ENCODE measurements at places on chromosomes 7 and 10.

- no peak for DNase-seq
Measured at GRCh38 chr10:116878123-116878522, 28.8 kb downstream of the ENO4 start.

GRCh38 chr7:85719981-85720953, 533.4 kb upstream of the SEMA3D start:
- no peak for DNase-seq

- no peak for DNase-seq
Measured at GRCh38 chr10:13859979-13860654, 273.4 kb downstream of the PRPF18 start.

GRCh38 chr7:93145354-93145753, 2.8 kb downstream of the SAMD9L start:
- no peak for DNase-seq

DNA sequence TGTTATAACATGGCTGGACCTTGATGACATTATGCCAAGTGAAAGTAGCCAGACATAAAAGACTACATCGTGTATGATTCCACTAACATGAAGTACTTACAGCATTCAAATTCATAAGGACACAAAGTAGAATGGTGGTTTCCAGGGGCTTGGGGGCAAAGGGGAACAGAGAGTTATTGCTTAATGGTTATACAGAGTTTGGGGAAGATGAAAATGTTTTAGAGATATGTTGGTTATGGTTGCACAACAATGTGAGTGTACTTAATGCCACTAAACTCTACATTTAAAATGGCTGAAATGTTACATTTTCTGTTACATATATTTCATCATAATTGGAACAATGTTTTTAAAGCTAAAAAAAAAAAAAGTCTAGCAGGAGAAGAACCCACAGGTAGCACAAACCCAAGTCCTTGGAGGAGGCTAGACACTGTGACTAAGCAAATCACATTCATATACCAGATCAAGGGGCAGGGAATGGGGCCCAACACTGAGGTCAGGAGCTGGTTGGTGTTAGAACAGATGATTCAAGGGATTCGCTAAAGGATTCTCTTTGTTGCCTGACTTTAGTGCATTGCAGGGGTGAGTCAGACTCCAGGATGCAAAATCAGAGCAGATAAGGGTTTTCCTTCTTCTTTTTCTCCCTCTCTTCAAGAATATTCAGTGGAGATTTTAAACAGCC, 25.1 kb upstream of the AOAH start:
- DNase-seq: no peak

GRCh38 chr10:131577786-131578471, 266.4 kb upstream of the TCERG1L start:
- no peak for DNase-seq

DNA sequence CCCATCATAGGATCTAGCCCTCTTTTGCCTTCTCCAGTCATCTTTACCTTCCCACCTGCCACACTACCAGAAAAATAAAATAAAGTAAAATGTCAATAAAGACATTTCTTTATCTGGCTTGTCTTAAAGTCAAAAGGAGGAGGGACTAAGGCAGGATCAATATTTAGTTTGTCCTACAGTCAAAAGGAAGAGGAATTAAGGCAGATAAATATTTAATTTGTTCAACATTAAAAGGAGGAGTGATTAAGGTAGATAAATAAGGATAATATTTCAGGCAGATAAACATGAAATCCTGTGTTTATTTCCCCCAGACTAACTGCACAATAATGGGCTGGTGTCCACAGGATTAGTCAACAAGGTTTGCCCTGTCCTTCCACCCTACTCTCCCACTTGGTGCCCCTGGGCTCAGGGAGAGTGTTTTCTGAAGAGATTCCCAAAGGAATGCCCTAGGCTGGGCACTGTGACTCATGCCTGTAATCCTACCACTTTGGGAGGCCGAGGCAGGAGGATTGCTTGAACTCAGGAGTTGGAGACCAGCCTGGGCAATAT, 18.3 kb upstream of the MSMB start:
- no peak for DNase-seq
